Activated CD4-positive, alpha-beta memory T cell treated with anti-CD3 and anti-CD28 coated beads for 36 hours (primary cell): ENCODE measurements at places on chromosomes 12 and 14. TPM values are rescaled to one million over a fixed set of nuclear protein-coding genes. Genes with fewer than 3 reads are reported as not detected.

DNA sequence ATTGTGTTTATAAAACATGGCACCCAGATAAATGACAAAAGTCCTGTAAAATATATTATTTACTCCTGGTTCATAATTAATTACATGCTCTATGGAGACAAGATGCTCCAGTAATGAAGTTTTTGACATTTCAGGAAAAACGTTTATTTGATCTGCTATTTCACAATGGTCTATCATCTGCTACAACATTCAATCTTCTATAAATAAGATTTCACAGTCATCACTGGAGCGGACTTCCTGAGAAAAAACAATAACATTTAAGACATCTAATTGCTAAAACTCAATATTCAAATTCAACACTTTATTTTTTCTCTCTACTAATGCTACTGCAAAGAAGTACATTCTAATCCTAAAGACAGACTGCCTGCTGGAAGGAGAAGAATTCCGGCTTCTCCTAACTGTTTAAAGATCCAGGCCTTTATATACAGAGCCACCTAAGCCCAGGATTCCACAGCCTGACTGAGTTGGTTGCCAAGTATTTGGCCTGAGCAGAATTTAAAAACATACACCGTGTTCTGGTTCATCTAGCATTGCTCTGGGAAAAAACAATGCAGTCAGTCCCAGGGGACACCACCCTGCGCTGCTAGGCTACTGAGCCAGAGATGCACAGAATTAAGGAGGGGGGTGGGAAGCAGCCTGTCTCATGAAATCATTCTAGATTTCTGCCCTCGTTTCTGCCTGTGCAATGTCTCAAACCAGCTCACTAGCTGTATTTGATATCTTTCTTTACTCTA is 58.0 kb downstream of the TMTC1 start:
- DNase-seq: no peak

GRCh38 chr12:132418393-132418925 is 71.5 kb upstream of the FBRSL1 start:
- DNase-seq: no peak

DNA sequence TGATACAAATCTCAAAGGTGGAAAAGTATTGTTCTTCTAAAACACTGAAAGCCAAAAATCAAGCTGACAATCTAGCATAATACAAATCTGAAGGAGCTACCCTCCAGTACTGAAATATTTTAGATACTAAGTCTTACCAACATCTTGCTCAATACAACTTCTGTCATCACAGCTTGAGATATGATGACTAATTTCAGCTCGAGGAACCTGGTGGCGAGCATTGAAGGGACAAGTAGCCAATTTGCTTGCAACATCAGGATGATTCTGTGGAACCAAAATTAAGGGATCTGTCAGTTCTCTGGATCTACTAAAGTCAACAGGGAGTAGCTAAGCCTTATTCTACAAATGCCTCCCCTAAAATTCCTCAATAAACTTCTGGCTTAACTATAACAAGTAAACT is 10.4 kb downstream of the GTSF1 start:
- DNase-seq: no peak

The KCNK10 gene
- not detected for total RNA-seq

DNA sequence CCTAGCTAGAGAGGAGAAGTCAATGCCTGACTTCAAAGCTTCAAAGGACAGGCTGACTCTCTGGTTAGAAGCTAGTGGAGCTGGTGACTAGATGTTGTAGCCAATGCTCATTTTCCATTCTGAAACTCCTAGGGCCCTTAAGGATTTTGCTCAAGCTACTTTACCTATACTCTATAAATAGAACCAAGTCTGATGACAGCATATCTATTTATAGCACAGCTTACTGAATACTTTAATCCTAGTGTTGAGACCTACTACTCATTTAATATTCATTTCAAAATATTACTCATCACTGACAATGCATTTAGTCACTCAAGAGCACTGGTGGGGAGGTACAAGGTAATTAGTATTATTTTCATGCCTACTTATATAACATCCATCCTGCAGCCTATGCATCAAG is 137.2 kb upstream of the PELI2 start:
- DNase-seq: no peak

- DNase-seq: no peak
Measured at GRCh38 chr12:119301379-119301778, 33.1 kb upstream of the CCDC60 start.

DNA sequence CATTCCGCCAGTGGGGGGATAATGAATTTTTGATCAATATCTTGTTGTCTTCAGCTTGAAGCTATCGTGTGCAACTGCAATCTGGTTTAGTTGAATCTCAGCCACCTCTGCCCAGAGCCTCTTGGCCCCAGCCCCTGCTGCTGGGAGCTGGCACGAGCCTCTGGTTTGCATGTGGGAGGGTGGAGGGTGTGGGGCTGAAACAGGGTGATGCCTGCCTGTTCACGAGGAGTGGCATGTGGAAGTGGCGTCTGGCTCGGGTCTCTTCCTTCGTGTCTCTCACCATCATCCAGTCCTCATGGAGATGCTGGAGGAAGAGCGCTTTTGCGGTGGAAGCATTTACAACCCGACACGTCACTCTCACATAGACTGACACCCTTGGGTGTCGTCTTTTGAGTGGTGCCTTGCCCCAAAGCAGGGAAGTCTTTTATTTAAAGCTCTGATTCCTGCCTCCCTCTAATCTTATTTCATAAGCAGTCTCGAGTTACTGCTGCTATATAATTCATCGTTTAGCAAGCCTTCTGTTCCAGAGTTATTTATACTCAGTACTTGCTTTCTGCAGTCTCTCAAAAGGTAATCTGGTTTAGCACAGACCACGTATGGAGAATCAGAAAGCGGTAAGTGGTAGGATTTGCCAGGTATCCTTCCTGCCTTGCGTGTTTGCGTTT is 64.5 kb downstream of the AACS start:
- no peak for DNase-seq

The KLRC1 gene
- total RNA-seq: not detected

DNA sequence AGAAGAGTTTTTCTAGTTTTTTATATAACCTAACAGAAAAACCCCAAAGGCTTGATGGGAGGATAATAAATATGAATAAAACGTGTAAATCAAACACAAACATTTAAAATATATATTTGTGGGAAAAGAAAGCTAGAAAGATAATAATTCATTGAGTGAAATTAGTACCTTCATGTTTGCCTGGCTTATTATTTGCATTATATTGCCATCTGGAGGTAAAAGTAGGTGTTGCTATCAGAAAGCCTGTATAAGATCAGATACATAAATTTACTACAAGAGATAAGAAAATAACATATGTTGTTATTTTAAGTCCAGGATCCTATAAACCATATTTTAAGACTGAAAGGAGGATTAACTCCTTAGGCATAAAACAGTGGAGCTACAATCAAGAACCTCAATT is 77.7 kb downstream of the NTS start:
- no peak for DNase-seq

GRCh38 chr14:91396959-91397815 is 20.4 kb downstream of the CCDC88C start:
- DNase-seq: peak; percentile 84

DNA sequence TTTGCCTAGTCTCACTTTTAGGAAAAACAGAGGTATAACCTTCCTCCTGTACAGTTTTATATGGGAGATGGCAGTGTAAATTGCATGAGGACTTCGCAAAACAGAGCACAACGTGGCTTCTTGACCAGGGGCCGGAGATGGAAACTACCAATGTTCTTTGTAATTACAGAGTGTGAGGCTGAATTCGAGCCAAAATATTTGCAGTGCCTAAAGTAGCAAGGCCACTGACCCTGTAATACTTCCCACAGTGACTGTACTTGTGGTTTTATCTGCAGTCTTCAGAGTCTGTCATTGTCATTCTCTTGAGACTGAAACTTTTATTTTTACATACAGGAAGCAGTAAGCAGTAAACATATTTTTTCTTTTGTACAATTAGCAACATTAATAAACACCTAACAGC is 98.9 kb downstream of the RERG start:
- DNase-seq: no peak

The TPPP2 gene
- not detected for total RNA-seq

DNA sequence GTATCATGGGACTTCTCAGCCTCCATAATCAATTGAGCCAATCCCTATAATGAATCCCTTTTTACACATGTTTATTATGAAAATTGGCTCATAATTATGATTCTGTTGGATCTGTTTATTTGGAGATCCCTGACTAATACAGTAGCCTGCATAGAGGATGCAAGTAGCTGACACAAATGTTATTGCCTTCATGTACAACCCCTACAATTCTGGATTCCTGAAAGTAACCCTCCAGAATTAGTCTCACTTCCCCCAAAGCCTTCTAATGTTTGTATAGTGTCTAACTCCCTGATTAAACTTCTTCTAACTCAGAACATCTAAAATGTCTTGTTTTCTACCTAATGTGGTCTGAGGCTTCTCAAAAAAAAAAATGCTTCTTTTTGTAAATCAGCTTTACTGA is 6.6 kb upstream of the SMIM10L1 start:
- DNase-seq: no peak

The PTPRB gene
- not detected for total RNA-seq

The TIGAR gene
- 13.6 TPM for total RNA-seq

GRCh38 chr12:76007640-76008039 is 23.9 kb downstream of the PHLDA1 start:
- no peak for DNase-seq

DNA sequence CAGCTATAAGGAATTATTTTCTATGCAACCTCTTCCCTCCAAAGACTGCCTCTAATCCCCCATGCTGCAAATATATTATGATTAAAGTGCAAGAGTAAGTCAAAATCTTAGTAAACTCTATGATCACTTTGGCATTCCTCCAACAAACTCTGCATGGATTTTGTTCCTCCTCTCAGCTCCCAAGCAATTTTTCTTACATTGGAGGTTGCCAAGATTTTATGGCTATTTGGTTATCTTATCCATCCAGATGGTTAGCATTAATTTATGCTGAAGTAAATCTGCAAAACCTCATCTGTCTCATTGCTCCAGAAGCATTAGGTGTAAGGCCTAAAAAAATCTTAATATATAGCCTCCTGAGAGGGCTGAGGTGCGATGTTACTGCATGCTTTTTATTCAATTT is 228.1 kb downstream of the CHST11 start:
- no peak for DNase-seq

The OR6C2 gene
- not detected for total RNA-seq

DNA sequence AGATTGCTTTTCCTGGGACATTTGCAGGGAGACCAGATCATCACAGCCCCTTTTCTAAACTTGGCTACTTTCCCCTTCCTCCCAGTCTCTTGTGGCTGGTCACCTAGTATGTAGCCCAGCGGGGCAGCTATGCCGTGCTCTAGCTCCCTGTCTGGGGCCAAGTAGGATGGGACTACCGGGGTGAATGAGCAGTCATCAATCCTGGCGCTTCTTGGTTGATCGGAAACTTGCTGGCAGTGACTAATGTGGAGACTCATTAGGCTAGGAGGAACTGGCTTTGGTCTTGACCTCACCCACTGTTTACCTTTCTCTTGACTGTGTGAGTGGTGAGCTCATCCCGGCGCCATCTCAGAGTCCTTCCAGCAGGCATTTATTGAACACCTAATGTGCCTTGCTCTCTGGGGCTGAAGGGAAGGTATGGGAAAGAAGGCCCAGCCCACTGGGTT is 15.9 kb downstream of the PLEKHG3 start:
- DNase-seq: peak; percentile 33

The RNF212B gene
- not detected for total RNA-seq

DNA sequence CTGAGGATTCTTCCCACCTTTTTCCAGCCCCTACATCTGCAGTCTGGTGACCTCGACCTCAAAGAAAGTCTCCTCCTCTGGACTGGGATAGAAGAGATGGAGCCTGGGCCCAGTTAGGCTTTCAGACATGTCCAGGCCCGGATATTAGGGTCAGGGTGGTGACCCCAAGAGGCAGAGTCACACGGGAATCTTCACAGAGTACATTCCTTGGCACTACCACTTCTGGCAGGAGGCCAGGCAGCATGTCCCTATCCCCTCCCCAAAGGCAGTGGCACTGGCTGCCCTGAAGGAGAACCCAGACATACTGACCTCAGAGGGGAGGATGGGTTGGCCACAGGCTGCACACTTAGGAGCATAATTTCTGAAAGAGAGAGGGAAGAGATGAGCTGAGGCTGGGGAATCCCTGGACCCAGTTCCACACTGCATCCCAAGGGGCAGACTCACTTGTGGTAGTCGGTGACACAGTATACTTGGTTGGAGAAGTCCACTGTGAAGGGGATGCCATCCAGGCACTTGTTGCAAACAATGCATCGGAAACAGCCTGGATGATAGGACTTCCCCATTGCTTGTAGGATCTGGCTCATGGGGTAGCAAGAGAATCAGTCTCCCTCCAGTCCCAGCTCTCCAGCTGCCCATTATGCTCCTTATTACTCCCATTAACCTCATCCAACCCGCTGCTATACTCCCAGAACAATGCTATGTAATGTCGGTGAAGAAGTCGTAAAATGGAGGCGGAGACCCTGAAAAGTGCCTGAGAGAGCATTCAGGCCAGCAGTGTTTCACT is 7.6 kb downstream of the AJUBA start:
- DNase-seq: no peak

The KRT83 gene
- not detected for total RNA-seq

The ABCD2 gene
- total RNA-seq: 4.8 TPM

- no peak for DNase-seq
Measured at GRCh38 chr12:9880532-9881078, 684 bp upstream of the KLRF2 start.

DNA sequence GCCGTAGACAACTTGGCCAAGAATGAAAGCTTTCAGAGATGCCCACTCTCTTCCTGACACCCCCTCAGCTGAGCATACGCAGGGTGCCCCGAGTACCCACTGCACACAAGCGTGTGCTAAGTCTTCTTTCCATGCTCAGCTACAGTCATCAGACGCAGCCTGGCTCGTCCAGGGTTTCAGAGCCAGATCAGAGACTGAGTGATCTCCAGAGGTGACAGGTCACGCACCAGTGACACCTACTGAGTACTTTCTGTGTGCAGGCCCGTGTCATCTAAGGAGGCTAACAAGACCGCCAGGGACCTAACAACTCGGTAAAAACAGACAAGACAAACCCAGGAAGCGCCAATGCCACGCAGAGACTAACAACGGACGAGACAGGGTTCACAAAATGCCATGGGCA is 25.1 kb downstream of the STX2 start:
- no peak for DNase-seq

The CCDC177 gene
- not detected for total RNA-seq

The LTBP2 gene
- 0.10 TPM for total RNA-seq

DNA sequence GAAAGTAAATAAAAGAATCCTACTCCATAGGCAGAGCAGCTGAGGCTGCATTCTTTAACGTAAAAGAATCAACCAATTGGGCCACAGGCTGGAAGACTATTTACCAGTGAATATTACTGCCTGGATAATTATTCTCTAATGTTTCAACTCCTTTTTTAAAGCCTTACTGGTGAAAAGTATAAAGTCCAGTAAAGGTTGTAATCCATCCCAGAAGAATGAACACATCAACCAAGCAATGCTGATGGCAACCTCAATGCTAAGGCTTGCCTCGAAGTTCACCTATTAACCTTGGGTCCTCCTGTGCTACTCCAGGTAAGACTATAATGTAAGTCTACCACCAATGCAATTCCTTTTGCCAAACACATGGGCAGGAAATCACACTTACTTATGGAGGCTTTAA is 77.3 kb downstream of the ATXN2 start:
- DNase-seq: no peak

- DNase-seq: no peak
Measured at GRCh38 chr12:29730481-29730880, 53.3 kb downstream of the TMTC1 start.

The TRIAP1 gene
- total RNA-seq: 32.2 TPM
